Neural progenitor cell (in vitro differentiated cells): ENCODE measurements at places on chromosomes 7 and 10.

GRCh38 chr10:22294694-22295093 is 21.5 kb upstream of the COMMD3 start:
- DNase-seq, result no peak

DNA sequence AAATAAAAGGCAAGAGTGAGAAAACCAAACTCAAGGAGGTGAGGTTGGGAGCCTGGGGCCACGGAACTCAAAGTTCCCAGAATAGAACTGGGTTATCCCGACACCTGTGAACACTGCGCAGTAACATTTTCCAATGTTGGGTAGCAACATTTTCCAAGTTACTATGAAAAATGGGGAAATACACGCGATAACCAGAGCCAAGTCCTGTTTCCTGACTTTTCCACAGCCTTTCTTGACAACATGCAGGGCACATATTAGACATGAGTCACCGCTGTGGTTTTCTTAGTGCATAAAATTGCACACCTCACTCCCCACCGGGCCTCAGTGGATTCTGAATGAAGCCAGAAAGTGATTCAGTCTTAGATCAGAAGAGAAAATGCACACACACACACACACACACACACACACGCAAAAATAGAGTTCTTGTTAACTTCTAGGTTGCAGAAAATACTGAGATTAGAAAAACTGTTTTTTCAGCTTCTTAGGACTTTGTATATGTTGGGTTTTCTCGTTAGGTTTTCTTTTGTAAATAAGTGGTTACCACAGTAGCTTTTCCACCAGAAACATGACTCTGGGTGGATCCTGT is 70.0 kb downstream of the CAMK1D start:
- no peak for DNase-seq

DNA sequence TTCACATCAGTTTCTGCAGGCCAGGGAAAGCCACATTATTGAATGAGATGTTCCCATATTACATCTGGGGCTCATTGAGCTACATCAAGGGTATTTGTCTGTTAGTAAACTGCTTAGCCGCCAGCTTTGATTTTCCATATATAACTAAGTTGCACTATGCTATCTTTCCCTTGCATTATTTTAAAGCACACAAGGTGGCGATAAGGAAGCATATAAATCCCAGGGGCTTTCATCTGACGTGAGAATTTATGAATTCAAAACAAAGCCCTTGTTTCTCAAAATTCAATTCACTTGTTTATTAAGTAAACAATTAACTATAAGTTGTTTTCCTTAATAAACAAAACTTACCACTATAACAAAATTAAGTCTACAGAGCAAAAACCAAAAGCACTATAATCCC is 334.1 kb upstream of the TPK1 start:
- DNase-seq, result no peak

DNA sequence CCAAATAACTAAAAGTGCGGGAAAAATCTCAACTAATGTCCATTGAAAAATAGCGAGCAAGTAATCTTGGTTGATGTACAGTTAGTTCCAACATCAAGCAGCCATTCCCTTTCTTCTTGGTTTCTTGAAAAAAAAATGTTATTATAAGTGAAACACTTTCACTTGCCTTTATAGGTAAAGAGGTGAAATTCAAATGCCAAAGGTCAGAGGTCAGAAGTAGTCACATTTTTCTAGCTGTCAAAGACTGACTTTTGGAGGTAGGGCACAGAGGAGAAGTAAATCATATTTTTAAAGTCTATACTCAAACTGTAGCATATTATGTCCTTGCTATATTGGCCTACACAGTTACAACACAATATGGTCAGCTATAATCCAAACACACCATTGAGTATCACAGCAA is 62.3 kb downstream of the CHCHD3 start:
- no peak for DNase-seq

GRCh38 chr10:98254234-98254974 is 13.6 kb downstream of the LOXL4 start:
- no peak for DNase-seq

DNA sequence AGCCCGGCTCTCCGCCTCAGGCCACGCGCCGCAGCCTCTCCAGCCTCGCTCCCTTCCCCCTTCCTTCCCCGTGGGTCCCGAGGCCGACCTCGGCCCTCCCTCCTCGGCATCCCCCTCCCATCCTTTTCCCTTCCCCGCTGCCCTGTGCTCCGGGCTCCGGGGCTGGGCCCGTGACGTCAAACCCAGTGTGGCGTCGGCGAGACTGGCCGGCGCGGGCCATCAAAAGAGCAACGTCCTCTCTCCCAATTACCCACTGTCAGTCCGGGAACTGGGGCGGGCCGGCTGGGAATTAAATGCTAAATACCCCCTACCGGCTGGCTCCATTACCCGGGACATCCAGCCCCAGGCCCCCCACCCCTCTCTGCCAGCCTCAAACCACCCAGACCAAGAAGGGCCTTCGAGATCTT is 2.6 kb upstream of the GATA3 start:
- peak; percentile 91 for DNase-seq

DNA sequence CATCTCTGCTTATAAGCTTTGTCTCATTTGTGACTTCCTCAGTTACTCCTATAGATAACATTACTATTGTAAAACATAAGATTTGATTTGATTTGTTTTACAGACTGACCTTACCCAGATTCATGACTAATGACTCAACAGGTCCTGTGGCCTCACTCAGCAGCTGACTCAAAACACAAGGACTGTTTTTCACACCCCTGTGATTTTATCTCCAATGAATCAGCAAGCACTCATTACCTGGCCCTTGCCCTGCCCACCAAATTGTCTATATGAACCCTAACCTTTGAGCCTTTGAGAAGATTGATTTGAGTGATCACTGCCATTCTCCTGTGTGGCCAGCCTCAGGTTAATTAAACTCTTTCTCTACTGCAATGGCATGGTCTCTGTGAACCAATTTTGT is 1064.6 kb upstream of the LRRTM3 start:
- DNase-seq, result no peak

DNA sequence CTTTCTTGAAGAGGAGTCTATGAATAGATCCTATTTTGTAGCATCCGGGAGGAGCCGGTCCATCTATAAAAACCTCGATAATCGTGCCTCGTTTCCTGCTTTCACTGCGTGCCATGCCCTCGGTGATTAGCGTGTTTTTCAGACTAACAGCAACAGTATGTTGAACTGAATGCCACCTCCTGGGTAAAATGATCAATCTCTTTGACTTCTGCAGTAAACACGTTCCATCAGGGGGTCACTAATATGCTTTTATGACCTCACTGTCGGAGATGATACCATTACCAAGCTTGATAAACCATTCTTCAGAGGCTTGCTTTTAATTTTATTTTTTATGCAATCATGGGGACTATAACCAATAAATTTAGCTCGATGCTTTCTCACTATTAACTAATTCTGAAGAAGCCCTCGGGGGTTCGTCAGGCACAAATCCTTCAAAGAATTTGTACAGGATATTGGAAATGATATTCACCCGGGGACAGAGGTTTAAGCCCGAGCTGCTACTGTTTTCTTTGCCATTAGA is 228.3 kb downstream of the ADARB2 start:
- no peak for DNase-seq

DNA sequence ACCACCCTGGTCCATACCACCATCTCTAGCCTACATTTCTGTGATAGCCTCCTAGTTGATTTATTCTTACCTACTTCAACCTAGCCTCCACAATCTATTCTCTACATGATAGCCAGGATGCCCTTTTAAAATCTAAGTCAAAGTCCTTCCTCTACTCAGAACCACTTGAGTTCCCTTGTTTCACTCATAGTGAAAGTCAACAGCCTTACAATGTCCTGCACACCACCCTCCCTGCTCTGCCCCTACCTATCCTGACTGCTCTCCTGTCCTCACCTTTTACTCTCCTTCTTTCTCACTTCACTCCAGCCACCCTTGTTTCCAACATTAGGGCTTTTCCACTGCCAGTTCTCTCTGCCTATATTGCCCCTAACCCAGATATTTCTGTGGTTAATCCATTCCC is 146.7 kb downstream of the GRM3 start:
- no peak for DNase-seq

DNA sequence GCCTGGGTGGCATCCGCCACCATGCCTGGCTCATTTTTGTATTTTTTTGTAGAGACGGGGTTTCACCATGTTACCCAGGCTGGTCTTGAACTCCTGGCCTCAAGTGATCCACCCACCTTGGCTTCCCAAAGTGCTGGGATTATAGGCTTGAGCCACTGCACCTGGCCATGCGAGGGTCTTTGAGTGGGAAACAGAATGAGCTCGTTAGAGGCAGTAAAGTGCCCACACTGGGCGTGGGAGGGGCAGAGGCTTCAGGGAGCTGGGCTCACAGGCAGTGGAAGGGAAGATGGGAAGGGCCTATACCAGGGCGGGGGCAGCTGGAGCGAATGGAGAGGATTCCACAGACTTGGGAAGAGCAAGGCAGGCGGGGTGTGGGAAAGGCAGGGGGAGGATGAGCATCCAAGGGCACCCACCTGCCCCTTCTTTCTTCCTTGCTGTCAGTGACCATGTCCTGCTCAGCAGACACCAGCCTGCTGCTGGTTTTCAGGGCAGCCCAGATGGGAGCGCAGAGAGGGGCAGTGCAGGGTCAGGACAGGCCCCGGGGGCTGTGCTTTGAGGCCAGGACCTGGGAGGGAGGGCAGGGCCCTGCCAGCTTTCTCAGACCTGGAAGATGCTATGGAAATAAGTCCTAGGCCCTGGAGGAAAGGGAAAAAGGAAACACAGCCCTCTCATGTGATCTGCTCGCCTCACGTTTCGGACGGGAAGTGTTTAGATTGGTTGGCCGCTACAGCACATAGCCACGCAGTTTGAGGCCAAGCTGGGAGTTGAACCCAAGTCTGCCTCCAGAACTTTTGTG is 4.2 kb downstream of the FZD9 start:
- no peak for DNase-seq

DNA sequence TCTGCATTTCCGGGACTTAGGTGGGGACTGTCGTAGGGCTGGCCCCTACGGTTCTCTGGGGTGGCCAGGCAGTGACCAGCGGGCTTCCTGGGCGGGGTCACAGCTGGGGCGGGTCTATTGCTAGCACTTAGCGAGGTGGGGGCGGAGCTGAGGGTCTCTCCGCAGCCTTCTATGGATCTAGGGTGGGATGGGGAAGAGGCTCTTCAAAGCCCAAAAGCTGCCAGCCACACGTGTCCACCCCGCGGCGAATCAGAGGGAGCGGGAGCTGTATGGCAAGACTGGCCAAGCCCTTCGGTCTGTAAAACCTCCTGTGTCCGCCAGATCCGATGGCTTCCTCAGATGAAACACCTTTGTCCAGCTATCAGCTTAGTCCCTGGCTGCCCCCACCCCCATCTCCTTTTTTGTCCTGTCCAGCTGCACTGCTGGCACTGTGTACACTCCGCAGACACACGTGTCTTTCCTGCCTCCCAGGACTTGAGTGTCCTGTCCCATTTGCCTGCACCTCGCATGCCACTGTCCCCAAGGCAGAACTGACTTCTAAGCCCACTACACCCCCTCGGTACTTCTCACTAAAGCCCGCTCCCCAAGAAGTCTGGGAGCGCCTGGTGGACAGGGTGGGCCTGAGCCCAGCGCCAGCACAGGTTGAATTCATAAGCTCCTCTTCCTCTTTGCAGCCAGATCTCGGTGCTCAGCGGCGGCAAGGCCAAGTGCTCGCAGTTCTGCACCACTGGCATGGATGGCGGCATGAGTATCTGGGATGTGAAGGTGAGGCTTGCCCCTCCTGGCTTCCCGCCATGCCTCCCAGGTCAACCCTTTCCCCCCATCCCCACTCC is 14.8 kb downstream of the PDAP1 start:
- peak; percentile 95 for DNase-seq

DNA sequence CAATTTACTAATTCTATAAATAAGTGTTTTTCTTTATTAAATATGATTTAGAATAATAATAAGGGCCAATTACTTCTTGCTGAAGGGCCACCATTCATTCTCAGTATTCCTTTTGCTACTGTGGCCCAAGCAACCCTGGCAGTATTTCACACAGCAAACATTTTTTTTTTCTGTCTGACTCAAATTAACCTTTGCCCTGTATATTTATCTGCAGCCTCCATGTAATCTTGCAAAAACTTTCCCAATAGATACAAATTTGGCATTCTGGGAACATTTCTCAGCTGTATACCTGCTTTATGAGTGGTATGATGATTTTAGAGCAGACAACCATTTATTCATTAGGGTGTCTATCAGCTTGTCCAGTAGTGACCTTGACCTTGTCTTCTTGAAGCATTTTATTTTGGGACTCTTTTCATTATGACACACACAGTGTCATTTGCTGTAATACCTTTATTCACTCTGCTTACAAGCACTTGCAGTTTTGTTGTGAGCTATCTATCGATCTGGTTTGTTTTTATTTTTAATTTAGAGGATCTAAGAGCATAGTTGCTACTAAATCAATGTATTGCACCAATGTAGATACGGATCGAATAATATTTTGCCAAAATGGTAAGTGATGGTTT is 159.7 kb upstream of the PLXDC2 start:
- no peak for DNase-seq

GRCh38 chr7:81604075-81604807 is 165.6 kb downstream of the HGF start:
- DNase-seq, result no peak

GRCh38 chr10:7152341-7152740 is 258.5 kb downstream of the SFMBT2 start:
- no peak for DNase-seq

- DNase-seq, result no peak
These were observed 87.4 kb downstream of the RAMP3 start for GRCh38 chr7:45244981-45245380.

- DNase-seq, result no peak
These were observed 163.9 kb downstream of the USP6NL start for GRCh38 chr10:11447586-11447985.

- DNase-seq, result no peak
These were observed 19.6 kb downstream of the MINPP1 start for GRCh38 chr10:87524296-87524695.

DNA sequence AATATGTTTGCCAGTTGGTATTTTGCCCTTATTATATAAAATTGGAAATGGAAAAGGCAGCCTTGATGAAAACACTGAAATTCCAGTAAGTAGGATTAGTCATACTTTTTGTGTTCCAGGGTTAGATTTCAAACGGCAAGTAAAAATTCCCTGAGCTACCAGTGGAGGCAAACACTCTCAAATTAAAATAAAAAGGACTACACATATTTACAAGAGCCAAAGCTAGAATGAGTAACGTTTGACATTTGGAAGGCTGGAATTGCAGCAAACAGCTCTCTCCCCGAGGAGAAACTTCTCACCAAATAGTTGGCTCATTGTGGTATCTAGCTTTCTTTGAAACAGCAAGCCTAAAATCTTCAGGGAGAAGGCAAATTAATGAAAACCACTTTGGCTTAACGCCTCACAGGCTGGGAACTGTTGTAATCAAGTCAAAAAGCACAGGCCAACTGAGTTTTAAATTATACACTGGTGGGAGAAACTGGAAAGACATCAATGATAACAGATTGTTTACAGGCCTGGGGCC is 288.4 kb downstream of the SNX13 start:
- DNase-seq, result no peak

GRCh38 chr10:113091920-113092319 is 141.9 kb downstream of the TCF7L2 start:
- DNase-seq, result no peak

GRCh38 chr10:132700156-132701098 is 85.5 kb downstream of the NKX6-2 start:
- no peak for DNase-seq

DNA sequence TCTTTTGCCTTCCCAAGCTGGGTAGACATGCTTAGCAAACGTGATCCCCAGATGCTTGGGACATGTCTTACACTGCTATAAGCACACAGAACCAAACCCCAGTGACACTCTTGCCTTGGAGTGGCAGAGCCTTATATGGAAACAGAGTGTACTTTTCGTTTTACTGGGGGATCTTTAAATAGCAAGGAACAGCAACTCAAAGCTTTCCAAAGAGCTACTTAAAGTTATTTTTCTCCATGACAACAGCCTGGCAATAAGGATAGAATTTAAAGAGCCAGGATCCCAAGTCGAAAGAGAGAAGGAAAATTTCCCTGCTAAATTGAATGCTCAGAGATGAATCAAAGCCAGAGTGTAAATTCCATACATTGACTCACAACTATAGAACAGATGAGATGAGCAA is 67.8 kb downstream of the ZNF365 start:
- DNase-seq, result no peak
